ENCODE measurements at places on chromosomes 7 and 10.

GRCh38 chr10:100528921-100529474 lies 673 bp downstream of the NDUFB8 start:
- DNase-seq, result no peak

DNA sequence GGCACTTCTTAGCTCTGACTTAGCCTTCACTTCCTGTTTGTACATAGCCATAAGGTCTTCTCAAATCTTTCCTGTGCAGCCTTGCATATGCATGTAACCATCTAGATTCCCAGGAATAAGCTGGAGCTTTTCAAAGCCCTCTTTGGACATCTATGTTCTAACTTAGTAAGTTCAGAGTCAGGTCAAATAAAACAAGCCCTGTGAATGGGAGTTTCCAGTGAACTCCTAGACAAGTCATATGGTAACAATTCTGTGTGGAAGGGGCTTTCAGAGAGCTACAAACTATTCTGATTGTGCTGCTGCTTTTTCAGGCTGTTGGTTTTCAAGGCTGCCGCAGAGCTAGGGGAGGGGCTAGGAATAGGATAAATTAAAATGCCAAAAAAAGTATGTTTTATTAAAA lies 208.4 kb upstream of the AKR1E2 start:
- no peak for DNase-seq

DNA sequence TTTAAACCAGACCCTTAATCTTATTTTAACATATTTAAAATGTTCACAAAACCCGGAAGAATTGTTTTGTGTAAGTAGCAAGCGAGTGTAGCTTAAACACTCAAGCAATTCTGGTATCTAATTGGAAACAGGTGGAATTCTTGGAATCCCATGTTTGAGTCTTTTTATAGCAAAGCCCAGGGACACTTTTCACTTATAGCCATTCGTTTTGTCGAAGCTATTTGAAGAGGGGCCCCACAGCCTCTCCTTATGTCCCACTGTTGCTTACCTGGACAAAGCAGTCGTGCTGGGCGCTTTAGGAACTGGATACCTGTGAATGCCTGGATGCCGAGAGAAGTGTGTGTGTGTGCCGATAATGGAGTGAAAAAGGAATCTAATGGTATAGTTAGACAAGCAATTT lies 3.3 kb downstream of the CUX1 start:
- no peak for DNase-seq

DNA sequence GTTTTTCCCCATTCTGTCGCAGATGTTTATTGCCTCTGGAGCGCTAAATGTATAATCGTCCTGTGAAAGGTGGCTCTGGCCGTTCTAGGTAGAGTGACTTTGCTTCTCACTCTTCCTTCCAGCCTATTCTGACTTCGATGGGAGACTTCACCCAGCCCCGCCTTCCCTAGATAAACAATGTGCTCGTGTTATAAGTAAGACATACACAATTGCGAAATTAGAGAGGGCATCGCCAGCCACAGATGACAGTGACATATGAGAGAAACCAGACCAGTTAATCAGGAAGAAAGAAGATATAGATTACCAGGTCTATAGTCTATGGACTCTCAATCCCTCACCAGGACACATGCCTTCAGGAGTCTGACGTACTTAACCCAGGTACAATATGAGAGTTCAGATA lies 1050.5 kb upstream of the AUTS2 start:
- no peak for DNase-seq

DNA sequence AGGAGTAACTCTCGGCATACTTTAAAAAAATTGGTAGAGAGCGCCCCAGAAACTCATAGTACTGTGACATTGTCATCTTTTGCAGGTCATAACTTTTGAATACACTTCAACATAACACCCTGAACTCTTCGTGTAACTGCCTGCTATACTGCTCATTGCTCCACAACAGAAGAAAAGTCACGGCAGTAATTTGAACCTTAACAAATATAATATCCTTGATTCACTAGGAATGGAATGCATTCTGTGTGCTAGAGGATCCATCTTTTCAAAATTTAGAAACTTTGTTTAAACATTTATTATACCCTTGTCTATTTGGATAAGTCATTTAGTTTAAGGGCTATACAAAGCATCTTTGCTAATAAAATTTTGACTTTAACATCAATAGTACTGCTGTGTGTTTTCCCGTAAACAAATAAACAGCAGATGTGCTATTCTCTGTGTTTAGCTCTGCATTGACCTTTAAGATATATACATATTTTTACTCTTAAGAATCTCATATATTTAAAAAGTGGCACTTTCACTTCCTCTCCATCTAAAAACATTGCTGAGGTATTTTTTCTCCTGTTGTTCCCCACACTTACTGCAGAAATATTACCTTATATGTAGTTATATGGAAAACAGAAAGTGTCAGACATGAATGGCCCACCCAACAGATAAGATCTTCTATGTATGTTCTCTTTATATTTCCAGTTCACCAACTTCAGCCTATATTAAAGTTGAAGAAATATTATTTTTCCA lies 217.6 kb upstream of the TMEM229A start:
- no peak for DNase-seq

GRCh38 chr7:31372231-31372959 lies 31.9 kb upstream of the NEUROD6 start:
- DNase-seq, result no peak

- no peak for DNase-seq
Measured at GRCh38 chr7:155590215-155591018, 44.1 kb upstream of the CNPY1 start.

- DNase-seq, result no peak
Measured at GRCh38 chr7:95264363-95264891, 59.9 kb downstream of the PON1 start.

- no peak for DNase-seq
Measured at GRCh38 chr7:77338883-77339629, 77.1 kb downstream of the GSAP start.

GRCh38 chr7:71144963-71145362 lies 13.0 kb downstream of the GALNT17 start:
- no peak for DNase-seq

- DNase-seq, result no peak
Measured at GRCh38 chr10:4240608-4241197, 455.7 kb upstream of the KLF6 start.

GRCh38 chr10:2280713-2281300 lies 543.5 kb upstream of the ADARB2 start:
- DNase-seq, result no peak

DNA sequence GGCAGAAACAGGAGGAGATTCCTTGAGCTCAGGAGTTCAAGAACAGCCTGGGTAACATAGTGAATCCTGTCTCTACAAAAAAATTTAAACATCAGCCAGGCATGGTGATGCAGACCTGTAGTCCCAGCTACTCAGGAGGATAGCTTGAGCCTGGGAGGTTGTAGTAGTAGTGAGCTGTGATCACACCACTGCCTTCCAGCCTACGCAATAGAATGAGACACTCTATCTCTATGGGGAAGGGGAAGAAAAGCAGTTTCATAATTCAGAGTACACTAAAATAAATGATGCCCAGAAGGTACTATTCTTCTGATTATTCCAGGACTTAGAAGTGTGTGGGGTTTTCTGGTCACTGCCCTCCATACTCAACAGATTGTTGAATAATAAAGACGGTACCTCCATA lies 177.3 kb downstream of the KMT2E start:
- no peak for DNase-seq

GRCh38 chr7:3961857-3962503 lies 660.9 kb downstream of the SDK1 start:
- DNase-seq, result no peak

DNA sequence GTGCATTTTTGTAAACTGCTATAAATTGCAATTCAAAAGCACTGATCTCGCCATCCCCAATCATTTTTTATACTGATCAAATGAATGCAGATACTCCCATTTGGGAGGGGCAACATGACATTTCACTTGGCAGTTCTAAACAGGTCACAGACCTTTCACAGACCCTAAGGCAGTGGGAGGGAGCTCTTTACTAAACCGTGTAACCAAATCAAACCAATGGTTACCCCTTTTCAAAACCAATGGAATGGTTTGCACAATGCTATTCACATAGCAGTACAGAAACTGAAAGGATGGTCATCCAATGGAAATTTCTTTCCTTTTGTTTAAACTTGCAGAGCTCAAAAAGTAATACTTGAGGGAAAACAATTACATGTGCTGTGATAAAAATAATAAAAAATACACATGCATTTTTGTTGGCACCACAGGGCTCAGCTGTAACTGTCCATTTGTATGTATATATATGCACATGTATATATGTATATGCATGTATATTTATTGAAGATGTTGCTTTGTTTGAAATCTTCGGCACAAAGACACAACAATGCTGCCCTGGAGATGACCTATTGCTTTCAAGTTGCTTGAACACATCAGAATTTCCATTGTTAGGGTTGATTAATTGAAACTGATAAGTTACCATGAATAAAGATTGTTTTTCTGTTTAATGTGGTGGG lies 14.0 kb downstream of the PTF1A start:
- no peak for DNase-seq

- DNase-seq, result no peak
Measured at GRCh38 chr10:29691564-29692072, 56.8 kb upstream of the SVIL start.

- DNase-seq, result no peak
Measured at GRCh38 chr7:50352282-50352681, 47.8 kb downstream of the IKZF1 start.

Data from stimulated activated CD4-positive, alpha-beta T cell treated with anti-CD3 and anti-CD28 coated beads, Interleukin-1b, Interleukin-23, amount 100 ng/mL, for 24 hours (primary cell).